Activated naive CD4-positive, alpha-beta T cell (primary cell): ENCODE measurements at places on chromosomes 7 and 10.

DNA sequence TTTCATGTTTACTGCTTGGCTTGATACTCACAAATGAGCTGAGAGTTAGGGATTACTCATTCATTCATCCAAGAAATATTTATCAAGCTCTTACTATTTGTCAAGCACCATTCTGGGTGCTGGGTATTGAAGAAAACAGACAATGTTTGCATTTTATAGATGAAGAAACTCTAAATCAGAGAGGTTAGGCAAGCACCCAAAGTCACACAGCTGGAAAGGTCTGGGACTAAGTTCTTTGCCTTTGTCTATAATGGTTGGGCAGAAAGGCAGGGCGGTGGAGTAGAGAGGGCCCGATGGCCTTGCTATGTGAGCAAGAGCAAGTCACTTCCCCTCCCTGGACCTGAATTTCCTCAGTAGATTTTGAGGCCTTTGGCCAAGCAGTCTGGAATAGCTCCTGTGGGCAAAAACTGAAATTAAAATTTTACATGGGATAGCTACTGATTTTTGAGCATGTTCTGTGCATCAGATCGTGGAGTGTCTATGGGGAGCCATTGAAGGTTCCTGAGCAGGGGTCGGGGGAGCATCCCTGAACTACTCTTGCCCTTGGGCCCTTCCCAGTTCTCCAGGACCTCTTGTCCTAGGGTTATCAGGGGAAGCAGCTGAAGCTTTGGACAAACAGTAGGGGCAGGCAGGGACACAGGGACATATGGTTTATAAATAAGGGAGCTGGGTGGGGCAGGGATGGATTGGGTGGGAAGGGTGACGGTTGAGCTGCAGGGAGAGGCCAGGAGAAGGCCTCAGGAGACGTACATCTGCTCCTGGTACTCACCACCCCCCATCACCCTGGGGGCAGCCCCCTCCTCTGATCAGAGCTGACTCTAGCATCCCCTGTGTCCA is 23.3 kb downstream of the AQP1 start:
- DNase-seq: no peak

GRCh38 chr10:131079314-131079713 is 232.2 kb downstream of the TCERG1L start:
- DNase-seq: no peak

DNA sequence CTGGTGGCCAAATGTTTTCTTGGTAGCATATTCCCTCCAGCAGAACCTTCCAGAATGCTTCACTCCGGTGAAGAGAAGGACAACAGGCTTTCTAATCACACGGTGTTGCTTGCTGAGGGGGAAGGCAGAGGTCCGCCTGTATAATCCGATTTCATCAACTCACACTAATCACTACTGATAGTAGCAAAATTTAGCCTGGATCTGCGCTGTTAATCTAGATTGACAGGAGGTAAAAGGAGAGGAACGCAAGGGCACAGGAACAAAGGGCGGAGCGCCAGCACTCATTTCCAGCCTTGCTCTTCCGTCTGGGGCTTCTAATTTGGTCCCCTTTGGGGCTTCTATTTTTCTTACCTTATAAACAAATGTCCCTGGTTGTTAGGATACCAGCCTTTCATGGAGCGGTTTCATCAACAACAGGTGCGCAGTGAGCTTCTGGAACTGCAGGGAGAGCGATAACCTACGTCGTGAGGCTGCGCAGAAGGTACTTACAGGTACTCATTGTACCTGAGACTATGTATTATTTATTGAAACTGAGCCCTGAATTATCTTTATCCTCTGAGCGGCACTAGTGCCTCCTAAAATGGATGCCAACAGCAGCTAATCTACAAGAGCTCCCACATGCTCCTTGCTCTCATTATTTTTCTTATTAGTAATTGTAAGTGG is 150.6 kb downstream of the CACNB2 start:
- DNase-seq: no peak

GRCh38 chr7:141072548-141073172 is 1.2 kb upstream of the TMEM178B start:
- DNase-seq: no peak

GRCh38 chr7:98727146-98727709 is 110.1 kb downstream of the NPTX2 start:
- no peak for DNase-seq

GRCh38 chr10:95567903-95568630 is 6.9 kb upstream of the SORBS1 start:
- DNase-seq: no peak
